ENCODE measurements at places on chromosomes 4 and X.

GRCh38 chr4:67581208-67581857 lies 22.8 kb downstream of the STAP1 start:
- no peak overlapping the region for H3K27ac ChIP-seq
- no peak for DNase-seq
- H3K4me1 ChIP-seq, result no peaks in the 10 kb centered on the region
- no peaks in the 10 kb centered on the region for H3K27me3 ChIP-seq

GRCh38 chr4:112057470-112057869 lies 87.8 kb upstream of the FAM241A start:
- H3K27ac ChIP-seq, result no peak overlapping the region
- H3K27me3 ChIP-seq, result no peaks in the 10 kb centered on the region
- DNase-seq, result no peak
- no peaks in the 10 kb centered on the region for H3K36me3 ChIP-seq
- no peak overlapping the region for H3K4me3 ChIP-seq
- no peaks in the 10 kb centered on the region for H3K4me1 ChIP-seq

- H3K4me1 ChIP-seq, result no peaks in the 10 kb centered on the region
- H3K4me3 ChIP-seq, result no peak overlapping the region
- H3K27me3 ChIP-seq, result no peaks in the 10 kb centered on the region
- DNase-seq, result no peak
- H3K27ac ChIP-seq, result no peak overlapping the region
These were observed 17.0 kb upstream of the MSANTD1 start for GRCh38 chr4:3232001-3232400.

GRCh38 chr4:42636645-42636949 lies 20.3 kb downstream of the ATP8A1 start:
- no peaks in the 10 kb centered on the region for H3K27me3 ChIP-seq
- no peak overlapping the region for H3K27ac ChIP-seq
- peaks cover 11% of the 10 kb centered on the region for H3K4me1 ChIP-seq
- H3K36me3 ChIP-seq, result no peaks in the 10 kb centered on the region

DNA sequence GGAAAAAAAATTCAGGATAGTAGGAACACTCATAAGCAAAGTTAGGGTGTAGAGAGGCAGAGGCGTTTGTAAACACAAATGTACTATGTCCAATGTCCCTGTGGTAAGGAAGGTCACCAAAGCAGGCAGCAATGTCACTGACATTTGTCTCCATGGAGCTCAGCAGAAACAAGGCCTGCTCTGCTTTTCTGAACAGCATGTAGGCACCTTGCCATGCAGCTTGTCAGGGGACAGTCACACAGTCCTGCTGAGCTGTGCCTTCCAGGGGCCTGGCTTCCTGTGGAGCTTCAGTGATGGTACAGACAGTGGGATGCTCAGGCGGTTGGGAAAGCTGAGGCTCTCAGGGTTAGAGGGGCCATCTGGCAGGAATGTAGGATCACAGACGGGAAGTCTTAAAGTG lies 74.5 kb upstream of the HS3ST1 start:
- no peak overlapping the region for H3K27ac ChIP-seq
- no peaks in the 10 kb centered on the region for H3K36me3 ChIP-seq
- DNase-seq, result no peak
- H3K27me3 ChIP-seq, result no peaks in the 10 kb centered on the region

GRCh38 chr4:91127831-91128230 lies 1000.6 kb downstream of the CCSER1 start:
- no peaks in the 10 kb centered on the region for H3K27me3 ChIP-seq
- H3K27ac ChIP-seq, result no peak overlapping the region
- no peak overlapping the region for H3K4me3 ChIP-seq
- DNase-seq, result no peak
- no peaks in the 10 kb centered on the region for H3K36me3 ChIP-seq
- no peaks in the 10 kb centered on the region for H3K4me1 ChIP-seq

DNA sequence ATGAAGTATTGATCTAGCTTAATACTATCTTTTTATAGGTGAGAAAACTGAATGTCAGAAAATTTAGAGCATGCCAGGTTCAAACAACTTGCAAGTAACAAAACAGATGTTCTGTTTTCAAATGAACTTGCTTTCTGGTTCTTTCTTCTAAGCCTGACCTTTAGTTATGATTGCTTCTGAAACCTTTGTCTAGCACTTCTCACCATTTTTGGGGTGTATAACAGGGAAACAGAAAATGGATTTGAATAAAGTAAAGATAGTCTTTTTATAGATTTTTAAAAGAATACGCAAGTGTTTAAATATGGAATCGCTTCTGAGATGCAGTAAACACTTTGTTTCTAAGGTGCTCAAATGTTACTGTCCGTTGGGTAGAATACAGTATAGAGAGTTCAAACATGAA lies 687.2 kb upstream of the CPEB2 start:
- no peak overlapping the region for H3K4me3 ChIP-seq
- H3K27me3 ChIP-seq, result no peaks in the 10 kb centered on the region
- H3K27ac ChIP-seq, result no peak overlapping the region
- no peaks in the 10 kb centered on the region for H3K4me1 ChIP-seq
- H3K36me3 ChIP-seq, result no peaks in the 10 kb centered on the region
- no peak for DNase-seq

GRCh38 chrX:43718956-43719355 lies 62.9 kb downstream of the MAOA start:
- no peaks in the 10 kb centered on the region for H3K36me3 ChIP-seq
- H3K27ac ChIP-seq, result no peak overlapping the region
- H3K27me3 ChIP-seq, result no peaks in the 10 kb centered on the region
- no peaks in the 10 kb centered on the region for H3K4me1 ChIP-seq

DNA sequence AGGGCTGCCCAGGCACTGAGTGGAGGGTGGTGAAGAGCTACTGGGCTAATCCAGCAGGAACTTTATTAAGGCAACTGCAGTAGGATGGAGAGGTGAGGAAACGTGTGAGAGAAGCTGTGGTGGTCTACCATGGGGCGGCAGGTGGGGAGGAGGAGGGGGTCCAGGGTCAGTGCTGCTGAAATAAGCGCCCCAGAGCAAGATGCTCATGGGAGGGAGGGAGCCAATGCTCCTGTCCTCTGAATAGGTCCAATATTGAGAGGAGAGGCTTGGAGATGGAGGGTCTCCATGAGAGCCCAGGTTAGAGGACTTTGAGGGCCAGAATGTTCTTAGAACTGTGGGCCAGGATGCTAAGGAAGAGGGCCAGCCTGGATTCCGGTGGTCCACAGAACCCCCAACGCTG lies 35.2 kb downstream of the EVC start:
- H3K4me1 ChIP-seq, result no peaks in the 10 kb centered on the region
- H3K36me3 ChIP-seq, result peaks cover 22% of the 10 kb centered on the region
- H3K4me3 ChIP-seq, result no peak overlapping the region
- DNase-seq, result peak; percentile 35

- no peaks in the 10 kb centered on the region for H3K4me1 ChIP-seq
These were observed 120.2 kb upstream of the ENPP6 start for GRCh38 chr4:184337907-184338306.

Measured in upper lobe of right lung (tissue), 1 donor.